ENCODE measurements at places on chromosomes 2 and 18.

GRCh38 chr2:66568650-66569300 lies 133.8 kb downstream of the MEIS1 start:
- DNase-seq: no peak

GRCh38 chr2:173500953-173501352 lies 146.3 kb downstream of the CDCA7 start:
- no peak for DNase-seq

DNA sequence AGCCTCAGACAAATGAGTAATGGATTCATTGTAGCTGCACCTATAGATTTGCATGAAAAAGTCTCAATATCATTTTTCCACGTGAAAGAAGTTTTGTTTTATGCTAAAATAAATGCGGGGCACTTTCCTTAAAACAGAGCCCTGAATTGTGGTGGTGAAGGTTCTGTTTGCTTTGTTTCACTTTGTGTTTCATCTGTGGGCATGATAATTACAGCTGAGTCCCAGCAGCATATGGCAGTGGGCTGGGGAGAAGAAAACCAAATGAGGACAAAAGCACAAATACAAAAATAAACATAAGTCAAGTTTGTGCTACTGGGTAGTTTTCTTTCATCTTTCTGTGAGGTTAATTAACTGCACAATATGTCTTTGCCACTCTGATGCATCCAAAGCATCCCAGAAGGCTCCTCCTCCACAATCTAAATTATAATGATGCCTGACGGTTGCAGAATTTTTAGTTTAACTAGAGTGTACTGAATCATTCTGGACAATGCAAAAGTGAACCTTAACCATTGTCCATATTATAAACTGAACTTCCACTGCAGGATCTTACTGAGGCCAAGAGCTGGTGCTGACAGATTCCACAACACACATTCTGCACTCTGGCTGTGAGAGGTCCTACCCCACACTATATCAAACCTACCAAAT lies 97.6 kb downstream of the DSC3 start:
- DNase-seq: peak; percentile 24

DNA sequence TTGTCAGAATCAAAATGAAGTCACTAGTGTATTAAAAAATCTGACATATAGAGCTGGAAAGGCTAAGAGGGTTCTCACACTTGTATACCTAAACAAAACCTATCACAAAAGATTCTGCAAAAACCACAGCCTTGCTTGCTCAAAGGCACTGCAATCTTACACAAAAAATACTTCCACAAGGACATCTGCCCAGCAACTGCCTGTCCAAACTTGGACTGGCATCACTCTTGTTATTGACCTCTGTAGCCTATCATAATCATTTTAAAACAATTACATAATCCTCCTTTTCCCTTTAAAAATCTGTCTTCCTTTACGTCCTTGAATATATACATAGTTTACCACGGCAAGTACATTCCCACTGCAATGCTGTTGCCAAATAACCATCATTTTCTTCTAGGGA lies 19.9 kb downstream of the CHMP3 start:
- no peak for DNase-seq

- DNase-seq: no peak
Observed at GRCh38 chr2:236896688-236897087, 189.0 kb upstream of the COPS8 start.

Measured in hippocampal formation (tissue), 2 donors.